ENCODE measurements at places on chromosomes 13 and 19. TPM values are rescaled to one million over a fixed set of nuclear protein-coding genes. Genes with fewer than 3 reads are reported as not detected.

APOC4 gene
- total RNA-seq, result not detected

- H3K27ac ChIP-seq, result no peak overlapping the region
- H3K4me1 ChIP-seq, result no peaks in the 10 kb centered on the region
- no peaks in the 10 kb centered on the region for H3K36me3 ChIP-seq
- H3K4me3 ChIP-seq, result no peak overlapping the region
Observed at GRCh38 chr13:73096638-73097037, 37.8 kb downstream of the KLF5 start.

LHB gene
- not detected for total RNA-seq

DNA sequence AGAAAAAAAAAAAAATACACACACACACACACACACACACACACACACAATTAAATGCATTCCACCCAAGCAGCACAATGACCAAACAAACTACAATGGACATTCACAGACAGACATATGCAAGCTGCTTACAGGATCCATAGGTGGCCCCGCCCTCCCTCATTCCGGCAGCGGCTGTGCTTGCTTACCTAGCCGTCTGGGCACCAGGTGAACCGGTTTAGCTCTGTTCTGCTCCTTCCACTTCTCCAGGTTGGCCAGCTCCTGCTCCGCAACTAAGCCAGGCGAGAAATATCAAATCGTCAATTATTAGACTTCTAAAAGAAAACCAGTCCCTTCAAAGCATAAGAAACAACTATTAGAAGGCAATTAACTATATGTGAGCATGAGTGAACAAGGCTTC lies 23.1 kb downstream of the EPSTI1 start:
- H3K27me3 ChIP-seq, result no peaks in the 10 kb centered on the region
- H3K36me3 ChIP-seq, result no peaks in the 10 kb centered on the region
- no peak overlapping the region for H3K4me3 ChIP-seq
- peaks cover 2% of the 10 kb centered on the region for H3K4me1 ChIP-seq

- H3K36me3 ChIP-seq, result no peaks in the 10 kb centered on the region
- H3K4me3 ChIP-seq, result peak within 1 kb of the TSS; percentile 68
- no peaks in the 10 kb centered on the region for H3K27me3 ChIP-seq
- H3K27ac ChIP-seq, result peak within 1 kb of the TSS; percentile 98
- peaks cover 8% of the 10 kb centered on the region for H3K4me1 ChIP-seq
Observed at GRCh38 chr19:45404557-45405434, at the start of gene PPP1R13L. Gene PPP1R13L (minus strand): TSS chr19:45405069. CDS start chr19:45398318, 6,751 bp downstream.

- DNase-seq, result peak; percentile 89
- no peaks in the 10 kb centered on the region for H3K27me3 ChIP-seq
- no peaks in the 10 kb centered on the region for H3K36me3 ChIP-seq
Observed at GRCh38 chr13:100100115-100100879, 11.4 kb downstream of the PCCA start.

DNA sequence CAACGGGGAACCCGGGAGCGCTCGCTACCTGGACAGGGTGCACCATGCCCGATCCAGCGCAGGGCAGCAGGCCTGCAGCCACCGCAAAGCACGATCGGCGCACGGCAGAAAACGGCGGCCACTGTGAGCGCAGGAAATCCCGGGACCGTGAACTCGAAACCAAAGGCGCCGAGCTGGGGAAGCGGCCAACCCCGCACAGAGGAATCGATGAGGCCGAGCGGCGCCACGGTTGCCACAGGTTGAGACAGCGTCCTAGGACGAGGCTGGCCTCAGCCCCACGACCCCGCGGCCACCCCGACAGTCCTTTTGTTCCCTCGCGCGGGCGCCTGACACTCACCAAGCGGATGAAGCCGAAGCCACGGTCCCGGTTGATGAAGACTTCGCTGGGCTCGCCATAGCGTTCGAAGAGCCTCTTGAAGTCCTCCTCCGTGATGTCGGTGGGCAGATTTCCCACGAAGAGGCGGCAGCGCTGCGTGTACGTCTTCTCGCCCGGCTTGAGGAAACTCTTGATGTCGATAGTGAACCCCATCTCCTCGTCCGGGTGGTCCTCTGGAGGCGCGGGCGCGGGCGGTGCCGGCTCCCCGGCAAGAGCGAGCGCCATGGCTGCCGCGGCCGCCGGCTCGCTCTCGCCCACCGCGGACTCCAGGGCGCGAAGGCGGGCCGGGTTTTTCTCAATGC lies 557 bp downstream of the PSPC1 start:
- H3K27me3 ChIP-seq, result no peaks in the 10 kb centered on the region
- H3K27ac ChIP-seq, result peak overlapping the region; percentile 96
- peak overlapping the region; percentile 97 for H3K4me3 ChIP-seq
- DNase-seq, result peak; percentile 59

DNA sequence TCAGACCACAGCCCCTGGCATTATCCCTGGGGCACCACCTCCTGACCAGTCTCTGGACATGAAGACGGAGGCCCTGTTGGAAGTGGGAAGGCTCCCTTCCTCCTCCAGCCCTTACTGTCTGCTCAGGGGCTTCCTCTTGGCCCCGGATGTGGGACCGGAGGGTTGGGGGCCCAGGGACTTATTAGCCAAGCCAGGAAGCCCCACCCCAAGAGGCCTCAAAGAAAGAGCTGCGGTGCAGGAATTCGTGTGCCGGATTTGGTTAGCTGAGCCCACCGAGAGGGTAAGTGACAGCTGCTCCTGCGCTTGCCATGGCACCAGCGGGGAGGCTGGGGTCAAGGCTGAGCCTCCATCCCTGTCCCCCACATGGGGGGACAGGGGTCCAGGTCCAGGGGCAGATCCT lies at the start of gene RETN:
RETN (plus strand) TSS at position 208 of the 400 bp plus-strand sequence. CDS start 278 bp downstream, outside the sequence.
- no peaks in the 10 kb centered on the region for H3K27me3 ChIP-seq
- H3K36me3 ChIP-seq, result no peaks in the 10 kb centered on the region
- no peaks in the 10 kb centered on the region for H3K4me1 ChIP-seq
- no peak for DNase-seq
- no peak within 1 kb of the TSS for H3K4me3 ChIP-seq
- H3K27ac ChIP-seq, result no peak within 1 kb of the TSS

GRCh38 chr13:35479038-35479492 lies 2.6 kb upstream of the MAB21L1 start:
- no peak for DNase-seq
- H3K4me3 ChIP-seq, result no peak overlapping the region
- H3K27me3 ChIP-seq, result no peaks in the 10 kb centered on the region

FCER2 gene
- total RNA-seq, result not detected

DNA sequence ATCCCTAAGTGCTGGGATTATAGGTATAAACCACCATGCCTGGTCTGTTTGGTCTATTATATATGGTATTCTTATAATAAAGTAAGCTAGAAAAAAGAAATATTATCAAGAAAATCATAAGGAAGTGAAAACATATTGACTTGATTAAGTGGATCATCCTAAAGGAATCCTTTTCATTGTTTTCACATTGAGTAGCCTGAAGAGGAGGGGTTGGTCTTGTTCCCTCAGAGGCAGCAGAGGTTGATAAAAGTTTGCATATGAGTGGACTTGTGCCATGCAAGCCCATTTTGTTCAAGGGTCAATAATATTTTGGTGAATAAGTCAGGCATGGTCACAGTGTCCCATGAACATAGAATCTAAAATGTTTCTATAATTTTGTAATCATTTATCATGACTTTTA lies 52.7 kb downstream of the ZNF627 start:
- DNase-seq, result no peak
- no peak overlapping the region for H3K4me3 ChIP-seq
- no peaks in the 10 kb centered on the region for H3K36me3 ChIP-seq
- H3K27ac ChIP-seq, result no peak overlapping the region
- no peaks in the 10 kb centered on the region for H3K4me1 ChIP-seq

DNA sequence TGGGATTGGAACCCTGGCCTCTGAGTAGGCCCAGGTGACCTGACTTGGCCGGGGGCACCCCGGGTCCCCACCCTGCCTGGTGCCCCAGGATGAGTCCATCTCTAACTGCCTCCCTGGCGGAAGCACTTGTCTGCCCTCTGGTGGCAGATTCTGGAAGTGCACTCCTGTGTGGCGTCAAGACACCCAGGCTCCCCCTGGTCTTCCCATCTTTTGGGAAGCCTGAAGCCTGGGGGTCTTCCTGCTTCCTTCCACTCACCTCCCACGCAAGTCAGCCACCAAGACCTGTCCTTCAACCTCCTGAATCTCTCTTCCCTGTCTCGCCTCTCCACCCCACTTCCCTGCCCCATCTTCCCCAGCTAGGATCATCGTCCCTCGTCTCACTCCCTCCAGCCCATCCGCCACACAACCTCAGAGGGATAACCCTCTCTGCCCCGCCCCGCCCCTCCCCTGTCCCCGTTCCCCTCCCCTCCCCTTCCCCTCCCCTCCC lies 7.4 kb downstream of the RABAC1 start:
- H3K27me3 ChIP-seq, result no peaks in the 10 kb centered on the region
- no peaks in the 10 kb centered on the region for H3K4me1 ChIP-seq
- no peak overlapping the region for H3K4me3 ChIP-seq
- peak; percentile 47 for DNase-seq
- H3K27ac ChIP-seq, result no peak overlapping the region

GRCh38 chr19:16035601-16036297 lies 40.5 kb upstream of the TPM4 start:
- DNase-seq, result no peak
- no peaks in the 10 kb centered on the region for H3K27me3 ChIP-seq
- no peak overlapping the region for H3K4me3 ChIP-seq
- no peaks in the 10 kb centered on the region for H3K4me1 ChIP-seq

DNA sequence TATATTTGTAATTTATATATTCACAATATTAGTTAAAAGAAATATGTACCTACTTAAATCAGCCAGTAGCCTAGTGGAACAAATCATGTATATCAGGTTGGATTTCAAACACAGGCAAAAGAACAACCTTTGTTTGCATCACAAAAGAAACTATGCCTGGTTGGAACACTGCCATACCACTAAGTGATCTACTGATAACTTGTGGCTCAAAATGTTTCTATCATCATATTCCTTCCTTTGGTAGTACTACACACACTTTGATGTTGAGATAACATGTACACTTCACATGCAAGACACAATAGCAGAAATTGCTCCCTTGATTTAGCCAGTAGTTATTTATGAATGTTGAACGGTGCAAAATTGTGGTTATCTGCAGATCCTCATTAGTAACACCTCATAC lies 146.0 kb upstream of the GPC6 start:
- H3K27ac ChIP-seq, result no peak overlapping the region
- H3K36me3 ChIP-seq, result no peaks in the 10 kb centered on the region

GRCh38 chr13:74204602-74205312 lies 70.6 kb upstream of the KLF12 start:
- no peak overlapping the region for H3K4me3 ChIP-seq
- DNase-seq, result peak; percentile 87

GRCh38 chr19:31674503-31675192 lies 325.4 kb upstream of the TSHZ3 start:
- peak overlapping the region; percentile 42 for H3K4me3 ChIP-seq
- no peaks in the 10 kb centered on the region for H3K27me3 ChIP-seq
- peak overlapping the region; percentile 14 for H3K27ac ChIP-seq
- peaks cover 12% of the 10 kb centered on the region for H3K4me1 ChIP-seq

- H3K4me1 ChIP-seq, result peaks cover 7% of the 10 kb centered on the region
- peak overlapping the region; percentile 63 for H3K4me3 ChIP-seq
- H3K36me3 ChIP-seq, result no peaks in the 10 kb centered on the region
Observed at GRCh38 chr19:488505-489417, 7.5 kb upstream of the MADCAM1 start.

DNA sequence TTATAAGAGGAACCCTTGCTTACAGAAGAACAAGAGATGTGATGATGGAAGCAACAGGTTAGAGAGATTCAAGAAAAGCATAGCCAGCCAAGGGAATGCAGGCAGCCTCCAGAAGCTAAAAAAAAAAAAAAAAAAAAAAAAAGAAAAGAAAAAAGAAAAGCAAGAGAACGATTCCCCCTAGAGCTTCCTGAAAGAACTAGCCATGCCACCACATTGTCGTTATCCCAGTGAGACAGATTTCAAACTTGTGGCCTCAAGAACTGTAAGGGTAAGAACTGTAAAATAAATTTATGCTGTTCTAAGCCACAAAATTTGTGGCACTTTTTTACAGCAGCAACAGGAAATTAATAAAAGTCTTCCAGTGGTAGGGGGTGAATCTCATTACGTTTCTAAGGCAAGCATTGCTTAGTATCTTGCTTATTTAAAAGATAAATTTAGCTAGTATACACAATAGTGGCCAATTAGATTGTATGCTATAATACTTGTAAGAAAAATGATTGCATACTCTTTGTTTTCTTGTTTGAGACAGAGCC lies 21.8 kb downstream of the RFXAP start:
- no peaks in the 10 kb centered on the region for H3K4me1 ChIP-seq
- DNase-seq, result no peak
- H3K27me3 ChIP-seq, result no peaks in the 10 kb centered on the region
- H3K36me3 ChIP-seq, result no peaks in the 10 kb centered on the region

KIR3DL2 gene
- total RNA-seq, result not detected

DNA sequence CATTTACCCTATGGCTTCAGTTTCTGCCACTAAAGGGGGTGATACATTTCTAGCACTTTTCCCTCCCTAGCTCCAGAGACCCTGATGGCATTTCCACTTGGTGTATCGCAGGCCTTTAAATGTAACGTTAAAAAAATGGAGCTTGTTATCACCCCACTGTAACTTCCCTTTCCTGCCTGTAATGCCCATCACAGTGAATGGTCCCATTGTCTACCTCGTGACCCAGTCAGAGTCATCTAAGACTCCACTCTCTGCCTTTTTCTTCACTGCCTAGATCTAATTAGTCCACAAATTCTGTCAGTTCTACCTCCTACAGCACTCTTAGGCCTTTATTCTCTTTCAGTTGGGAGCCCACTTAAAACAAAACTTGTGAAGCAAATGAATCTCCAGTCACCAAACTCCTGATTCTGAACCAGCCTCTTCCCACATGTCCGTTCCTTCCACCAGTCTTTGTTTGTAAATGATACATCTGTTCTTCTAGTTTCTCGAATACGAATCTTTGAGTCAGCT lies 64.8 kb downstream of the NHLRC3 start:
- DNase-seq, result no peak
- no peaks in the 10 kb centered on the region for H3K4me1 ChIP-seq
- no peak overlapping the region for H3K4me3 ChIP-seq
- H3K27me3 ChIP-seq, result no peaks in the 10 kb centered on the region

DNA sequence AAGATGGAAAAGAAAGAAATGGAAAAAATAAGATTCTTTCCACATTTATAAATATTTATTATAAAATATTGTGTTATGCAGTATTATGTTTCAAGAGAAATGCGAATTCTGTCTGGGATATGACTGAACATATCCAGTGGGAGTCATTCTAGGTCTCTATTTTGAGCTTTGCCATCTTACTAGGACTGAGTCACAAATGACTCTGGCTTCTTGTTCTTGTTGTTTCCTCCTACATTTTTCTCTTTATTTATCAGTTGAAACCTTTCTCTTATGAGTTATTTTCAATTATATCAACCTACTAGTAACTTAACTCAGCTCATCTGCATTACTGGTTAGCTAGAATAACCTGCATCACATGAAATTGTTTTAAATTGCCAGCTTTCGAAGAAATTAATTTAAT lies 1247.3 kb downstream of the SLITRK1 start:
- no peak overlapping the region for H3K27ac ChIP-seq
- no peaks in the 10 kb centered on the region for H3K36me3 ChIP-seq
- no peak overlapping the region for H3K4me3 ChIP-seq
- DNase-seq, result no peak
- no peaks in the 10 kb centered on the region for H3K4me1 ChIP-seq

DNA sequence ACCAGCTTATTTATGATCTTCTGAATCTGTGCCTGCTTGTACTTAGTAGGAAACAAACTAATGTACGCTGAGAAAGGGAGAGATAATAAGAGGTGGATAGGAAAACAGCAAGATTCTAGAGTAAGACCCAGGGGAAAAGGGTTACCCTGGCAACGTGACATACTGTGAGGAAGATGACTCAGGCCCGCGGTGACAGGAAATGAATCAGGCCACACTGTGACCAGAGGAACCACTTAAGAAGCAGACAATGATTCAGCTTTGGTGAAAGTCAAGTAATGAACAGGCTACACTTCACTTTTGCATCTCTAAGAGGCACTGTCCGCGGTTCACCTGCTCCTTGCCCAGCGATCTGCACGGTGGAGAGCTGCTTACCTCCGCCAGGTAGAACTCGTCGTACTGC lies 158.2 kb downstream of the NALCN start:
- H3K27me3 ChIP-seq, result no peaks in the 10 kb centered on the region
- H3K4me3 ChIP-seq, result no peak overlapping the region
- DNase-seq, result peak; percentile 70
- H3K27ac ChIP-seq, result peak overlapping the region; percentile 48

PBX4 gene
- total RNA-seq, result 1.5 TPM

FRY gene
- total RNA-seq, result 18.3 TPM
